ENCODE measurements at places on chromosomes 5 and 9. TPM values are rescaled to one million over a fixed set of nuclear protein-coding genes. Genes with fewer than 3 reads are reported as not detected.

Gene IL31RA
- 1.6 TPM for total RNA-seq

Gene C6
- not detected for total RNA-seq

Gene SUSD3
- 0.98 TPM for total RNA-seq

Gene TBC1D2
- 8.5 TPM for total RNA-seq

Gene HTR4
- 0.10 TPM for total RNA-seq

Gene LHX3
- not detected for total RNA-seq

Gene IFNA2
- total RNA-seq, result not detected

Gene ABO
- total RNA-seq, result 0.10 TPM

Gene NIPBL
- total RNA-seq, result 21.2 TPM

Gene PFN3
- not detected for total RNA-seq

Gene ROPN1L
- total RNA-seq, result 0.96 TPM

Gene PCDHGA3
- total RNA-seq, result 0.86 TPM

Gene STPG3
- total RNA-seq, result not detected

Gene STOML2
- total RNA-seq, result 170 TPM

Gene PRRC2B
- total RNA-seq, result 132 TPM

Gene LHX2
- total RNA-seq, result not detected

Gene CNTNAP3
- 102 TPM for total RNA-seq

Gene SLC31A1
- total RNA-seq, result 18.0 TPM

Gene SHISAL2B
- not detected for total RNA-seq

Gene ADAMTS16
- not detected for total RNA-seq

Gene CORO2A
- 0.48 TPM for total RNA-seq

Gene REXO4
- total RNA-seq, result 13.4 TPM

Gene INSL4
- not detected for total RNA-seq

Gene SPATA31A3
- not detected for total RNA-seq

Gene EFCAB9
- total RNA-seq, result not detected

Gene FAM169A
- total RNA-seq, result under 0.01 TPM

Gene VCAN
- total RNA-seq, result 10.4 TPM

Gene CAMK4
- 0.10 TPM for total RNA-seq

Gene TMEM174
- not detected for total RNA-seq

Gene MAMDC2
- 8.5 TPM for total RNA-seq

Gene NIM1K
- not detected for total RNA-seq

Gene EXOSC2
- total RNA-seq, result 37.4 TPM

Gene ST8SIA4
- 7.2 TPM for total RNA-seq

Gene CEL
- under 0.01 TPM for total RNA-seq

Gene CDKN2A
- 10.0 TPM for total RNA-seq

Gene ARSI
- 0.19 TPM for total RNA-seq

Gene SV2C
- not detected for total RNA-seq

Gene HINT2
- total RNA-seq, result 6.2 TPM

Gene NMUR2
- total RNA-seq, result not detected

Gene SPOCK1
- 135 TPM for total RNA-seq

Data from vein endothelial cell (primary cell).